ENCODE measurements at places on chromosomes 3 and 15. TPM values are rescaled to one million over a fixed set of nuclear protein-coding genes. Genes with fewer than 3 reads are reported as not detected.
A peak's percentile ranks its signal among the peaks of the same experiment; 100 is the strongest.

GRCh38 chr15:75545064-75545463 is 34.1 kb downstream of the PTPN9 start:
- DNase-seq: no peak
- H3K27ac ChIP-seq: no peak overlapping the region
- no peaks in the 10 kb centered on the region for H3K27me3 ChIP-seq
- no peaks in the 10 kb centered on the region for H3K36me3 ChIP-seq
- H3K4me1 ChIP-seq: no peaks in the 10 kb centered on the region

The LRRC31 gene
- total RNA-seq: 0.29 TPM

The PLCH1 gene
- 8.5 TPM for total RNA-seq

GRCh38 chr15:94238539-94239118 is 7.3 kb downstream of the MCTP2 start:
- no peak for DNase-seq
- peaks cover 8% of the 10 kb centered on the region for H3K4me1 ChIP-seq
- no peaks in the 10 kb centered on the region for H3K36me3 ChIP-seq
- H3K27me3 ChIP-seq: no peaks in the 10 kb centered on the region

DNA sequence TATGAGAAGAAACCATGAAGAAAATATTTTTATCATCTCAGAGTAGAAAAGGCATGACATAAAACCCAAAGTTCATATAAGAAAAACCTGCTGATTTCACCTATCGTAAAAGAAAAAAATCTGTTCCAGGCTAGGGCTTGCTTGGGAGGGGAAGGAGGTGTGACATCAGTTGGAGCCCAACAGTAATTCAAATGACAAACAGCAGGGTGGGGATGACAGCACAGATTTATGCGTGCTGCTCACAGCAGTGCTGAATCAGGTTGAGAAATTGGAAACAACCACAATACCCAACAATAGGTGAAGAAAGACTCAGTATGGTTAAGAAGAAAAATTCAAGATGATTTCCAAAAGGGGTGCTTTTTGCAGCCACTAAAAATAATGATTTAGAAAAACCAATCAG is 172.4 kb downstream of the PDE8A start:
- H3K36me3 ChIP-seq: no peaks in the 10 kb centered on the region
- no peak overlapping the region for H3K4me3 ChIP-seq
- H3K27ac ChIP-seq: no peak overlapping the region
- no peaks in the 10 kb centered on the region for H3K4me1 ChIP-seq
- H3K27me3 ChIP-seq: no peaks in the 10 kb centered on the region
- DNase-seq: no peak

- H3K36me3 ChIP-seq: no peaks in the 10 kb centered on the region
- peaks cover 71% of the 10 kb centered on the region for H3K4me1 ChIP-seq
- no peaks in the 10 kb centered on the region for H3K27me3 ChIP-seq
- peak overlapping the region; percentile 81 for H3K27ac ChIP-seq
- no peak overlapping the region for H3K4me3 ChIP-seq
Observed at GRCh38 chr15:67074886-67075229, 9.5 kb downstream of the SMAD3 start.

The CCDC33 gene
- 3.2 TPM for total RNA-seq

GRCh38 chr15:35603301-35603700 is 57.3 kb upstream of the DPH6 start:
- no peak overlapping the region for H3K27ac ChIP-seq
- H3K27me3 ChIP-seq: no peaks in the 10 kb centered on the region
- no peak overlapping the region for H3K4me3 ChIP-seq
- H3K4me1 ChIP-seq: no peaks in the 10 kb centered on the region
- DNase-seq: no peak

- H3K36me3 ChIP-seq: no peaks in the 10 kb centered on the region
- H3K27me3 ChIP-seq: no peaks in the 10 kb centered on the region
- no peak for DNase-seq
- H3K4me3 ChIP-seq: no peak overlapping the region
Observed at GRCh38 chr3:54564374-54564925, 363.4 kb downstream of the LRTM1 start.

The ATP13A5 gene
- 1.4 TPM for total RNA-seq

The REC114 gene
- total RNA-seq: not detected

- H3K4me1 ChIP-seq: no peaks in the 10 kb centered on the region
- H3K36me3 ChIP-seq: no peaks in the 10 kb centered on the region
- no peak for DNase-seq
- H3K4me3 ChIP-seq: no peak overlapping the region
- H3K27me3 ChIP-seq: no peaks in the 10 kb centered on the region
- no peak overlapping the region for H3K27ac ChIP-seq
Observed at GRCh38 chr3:78908236-78908635, 859.6 kb downstream of the ROBO1 start.

GRCh38 chr3:116877968-116878367 is 168.4 kb downstream of the TUSC7 start:
- H3K4me1 ChIP-seq: no peaks in the 10 kb centered on the region
- no peak for DNase-seq

DNA sequence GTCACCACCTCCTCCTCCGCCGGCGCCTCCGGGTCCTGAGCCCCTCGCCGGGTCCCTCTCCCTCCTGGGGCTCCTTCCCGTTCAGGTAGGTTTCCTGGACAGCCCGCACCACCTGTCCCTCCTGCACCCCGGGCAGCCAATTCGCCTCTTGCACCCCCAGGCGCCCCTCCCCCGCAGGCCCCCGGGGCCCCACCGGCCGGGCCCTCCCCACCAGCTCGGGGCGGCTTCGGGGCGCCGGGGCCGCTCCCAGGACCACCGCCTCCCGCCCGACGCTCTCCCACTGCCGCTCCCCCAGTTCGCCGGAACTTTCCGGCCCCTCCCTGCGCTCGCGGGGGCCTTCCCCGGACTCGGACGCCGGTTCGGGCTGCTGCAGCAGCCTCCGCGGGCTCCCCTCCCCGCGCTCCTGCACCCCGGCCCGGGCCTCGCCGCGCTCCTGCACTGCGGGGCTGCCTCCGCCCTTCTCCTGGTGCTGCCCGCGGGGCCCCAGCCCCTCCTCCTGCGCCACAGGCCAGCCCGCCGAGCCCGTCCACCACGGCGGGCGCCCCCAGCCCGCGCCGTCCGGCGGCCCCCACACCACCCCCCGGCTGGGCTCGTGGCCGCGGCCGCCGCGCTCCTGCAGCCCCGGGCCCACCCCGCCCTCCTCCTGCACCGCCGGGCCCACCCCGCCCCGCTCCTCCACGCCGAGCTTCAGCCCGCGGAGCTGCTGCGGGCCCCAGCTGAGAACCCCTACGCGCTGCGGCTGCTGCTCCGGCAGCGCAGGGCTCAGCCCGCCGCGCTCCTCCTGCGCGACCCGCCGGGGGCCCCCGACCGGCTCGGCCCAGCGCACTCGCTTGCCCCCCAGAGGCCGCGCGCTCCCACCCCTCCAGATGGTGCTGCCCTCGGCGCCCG is 587 bp upstream of the TNK2 start:
- DNase-seq: no peak
- peaks cover 58% of the 10 kb centered on the region for H3K4me1 ChIP-seq
- no peaks in the 10 kb centered on the region for H3K36me3 ChIP-seq
- H3K27me3 ChIP-seq: no peaks in the 10 kb centered on the region
- peak overlapping the region; percentile 54 for H3K27ac ChIP-seq

GRCh38 chr3:51819709-51820406 is 40.8 kb upstream of the IQCF6 start:
- no peaks in the 10 kb centered on the region for H3K4me1 ChIP-seq
- H3K36me3 ChIP-seq: no peaks in the 10 kb centered on the region
- peaks cover 34% of the 10 kb centered on the region for H3K27me3 ChIP-seq
- no peak for DNase-seq
- no peak overlapping the region for H3K4me3 ChIP-seq

The IL12A gene
- 0.61 TPM for total RNA-seq

GRCh38 chr3:13460341-13460736 is 19.8 kb upstream of the HDAC11 start:
- H3K4me1 ChIP-seq: no peaks in the 10 kb centered on the region
- no peaks in the 10 kb centered on the region for H3K27me3 ChIP-seq
- no peaks in the 10 kb centered on the region for H3K36me3 ChIP-seq

GRCh38 chr15:65066635-65067316 is 1.0 kb downstream of the RASL12 start:
- no peaks in the 10 kb centered on the region for H3K36me3 ChIP-seq
- H3K4me3 ChIP-seq: peak overlapping the region; percentile 37
- H3K4me1 ChIP-seq: peaks cover 23% of the 10 kb centered on the region

The GOLGA8O gene
- 1.4 TPM for total RNA-seq

The MASP1 gene
- total RNA-seq: 0.42 TPM

GRCh38 chr3:194136519-194137007 is 615 bp downstream of the HES1 start:
- peak overlapping the region; percentile 44 for H3K4me3 ChIP-seq
- DNase-seq: no peak
- H3K27me3 ChIP-seq: no peaks in the 10 kb centered on the region
- H3K27ac ChIP-seq: peak overlapping the region; percentile 93
- H3K36me3 ChIP-seq: no peaks in the 10 kb centered on the region

The FBXO45 gene
- total RNA-seq: 10.0 TPM

- H3K27ac ChIP-seq: no peak overlapping the region
- H3K36me3 ChIP-seq: peaks cover 58% of the 10 kb centered on the region
- peaks cover 23% of the 10 kb centered on the region for H3K4me1 ChIP-seq
- no peak for DNase-seq
- H3K4me3 ChIP-seq: no peak overlapping the region
Observed at GRCh38 chr3:49015765-49016164, 2.6 kb downstream of the DALRD3 start.

DNA sequence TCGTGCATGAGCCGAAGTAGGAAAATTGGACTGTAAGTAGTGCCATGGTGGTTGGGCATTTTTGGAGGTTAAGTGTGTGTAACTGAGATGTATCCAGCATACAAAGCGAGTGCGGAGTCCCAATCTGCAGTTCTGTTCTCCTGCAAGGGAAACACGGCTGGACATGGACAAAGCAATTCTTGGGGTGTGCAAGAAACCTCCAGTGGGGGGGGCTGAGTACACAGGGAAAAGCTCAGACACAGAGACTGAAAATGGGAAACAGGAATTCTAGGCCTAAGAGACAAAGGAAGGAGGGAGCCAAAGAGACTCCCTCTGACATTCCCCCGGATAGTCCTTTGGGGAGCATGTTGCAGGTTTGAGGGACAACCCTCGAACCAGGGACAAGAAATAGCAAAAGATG is 83.2 kb upstream of the PLSCR4 start:
- H3K4me1 ChIP-seq: no peaks in the 10 kb centered on the region
- peak; percentile 16 for DNase-seq
- no peaks in the 10 kb centered on the region for H3K27me3 ChIP-seq
- no peaks in the 10 kb centered on the region for H3K36me3 ChIP-seq

DNA sequence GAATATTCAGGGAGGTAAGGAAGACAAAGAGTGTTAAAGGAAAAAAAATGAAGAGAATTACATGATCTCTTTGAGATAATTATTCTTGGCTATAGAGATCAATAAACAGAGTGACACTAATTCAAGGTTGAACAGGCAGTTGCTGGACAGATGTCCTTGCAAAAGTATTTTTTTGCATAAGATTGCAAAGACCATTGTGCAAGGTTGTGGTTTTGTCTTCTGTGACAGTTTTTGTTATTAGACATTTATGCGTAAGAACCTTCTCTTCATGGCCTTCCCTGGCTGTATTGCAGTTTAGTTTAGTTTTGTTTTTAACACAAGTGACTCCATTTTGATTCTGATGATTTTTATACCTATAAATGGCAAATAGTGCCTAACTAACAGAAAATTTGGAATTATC is 682.8 kb upstream of the ARPP21 start:
- DNase-seq: no peak
- H3K27me3 ChIP-seq: no peaks in the 10 kb centered on the region
- H3K4me1 ChIP-seq: no peaks in the 10 kb centered on the region

GRCh38 chr3:190205739-190206138 is 85.0 kb upstream of the P3H2 start:
- H3K4me3 ChIP-seq: no peak overlapping the region
- no peak overlapping the region for H3K27ac ChIP-seq
- no peaks in the 10 kb centered on the region for H3K36me3 ChIP-seq
- no peaks in the 10 kb centered on the region for H3K27me3 ChIP-seq
- DNase-seq: no peak

DNA sequence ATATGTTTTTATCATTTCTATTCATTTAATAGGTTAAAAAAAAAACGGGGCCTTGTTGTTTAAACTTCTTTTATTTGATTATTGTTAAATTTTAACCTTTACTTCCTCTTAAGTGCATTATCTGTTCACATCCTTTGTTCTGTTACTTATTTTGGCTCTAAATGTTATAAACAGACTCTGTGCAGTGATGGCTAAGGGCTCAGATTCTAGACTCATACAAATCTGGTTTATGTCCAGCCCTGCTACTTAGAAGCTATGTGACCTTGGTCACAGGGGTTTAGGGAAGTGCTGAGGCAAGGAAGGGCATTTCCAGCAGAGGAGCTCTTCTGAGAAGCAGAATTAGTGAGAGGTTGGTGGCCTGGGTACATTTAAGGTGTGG is 55.3 kb upstream of the VILL start:
- peak overlapping the region; percentile 40 for H3K27ac ChIP-seq
- H3K4me1 ChIP-seq: peaks cover 36% of the 10 kb centered on the region
- no peak overlapping the region for H3K4me3 ChIP-seq
- DNase-seq: no peak
- no peaks in the 10 kb centered on the region for H3K27me3 ChIP-seq

DNA sequence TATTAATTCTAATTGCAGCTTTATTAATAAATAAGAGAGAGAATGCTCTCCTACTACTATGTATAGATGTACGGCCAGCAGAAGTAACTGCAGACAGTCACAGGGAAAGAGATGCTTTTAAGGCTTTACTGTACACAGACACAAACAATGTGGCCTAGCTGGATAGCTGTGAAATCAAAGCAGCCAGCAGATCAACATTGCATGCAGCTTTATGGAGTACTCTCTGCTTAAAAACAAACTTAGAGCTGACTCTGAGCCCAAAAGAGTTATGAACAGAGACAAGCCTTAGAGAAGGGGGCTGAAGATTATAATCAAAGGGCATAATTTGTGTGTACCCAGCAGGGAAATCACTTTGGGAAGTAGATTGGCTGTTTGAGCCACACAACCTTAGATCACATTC is 47.2 kb downstream of the CADM2 start:
- H3K27me3 ChIP-seq: no peaks in the 10 kb centered on the region
- no peak overlapping the region for H3K27ac ChIP-seq
- H3K36me3 ChIP-seq: no peaks in the 10 kb centered on the region

- H3K36me3 ChIP-seq: peaks cover 93% of the 10 kb centered on the region
- peak overlapping the region; percentile 13 for H3K27ac ChIP-seq
- peaks cover 7% of the 10 kb centered on the region for H3K4me1 ChIP-seq
- H3K27me3 ChIP-seq: no peaks in the 10 kb centered on the region
Observed at GRCh38 chr15:90221246-90221900, 12.4 kb downstream of the CIB1 start.

The SLC41A3 gene
- total RNA-seq: 35.1 TPM

The DYNLT2B gene
- total RNA-seq: 6.0 TPM

The UQCRC1 gene
- 203 TPM for total RNA-seq

- H3K27me3 ChIP-seq: no peaks in the 10 kb centered on the region
- no peaks in the 10 kb centered on the region for H3K36me3 ChIP-seq
- DNase-seq: no peak
- no peak overlapping the region for H3K4me3 ChIP-seq
Observed at GRCh38 chr3:132007617-132008016, 27.2 kb downstream of the CPNE4 start.

DNA sequence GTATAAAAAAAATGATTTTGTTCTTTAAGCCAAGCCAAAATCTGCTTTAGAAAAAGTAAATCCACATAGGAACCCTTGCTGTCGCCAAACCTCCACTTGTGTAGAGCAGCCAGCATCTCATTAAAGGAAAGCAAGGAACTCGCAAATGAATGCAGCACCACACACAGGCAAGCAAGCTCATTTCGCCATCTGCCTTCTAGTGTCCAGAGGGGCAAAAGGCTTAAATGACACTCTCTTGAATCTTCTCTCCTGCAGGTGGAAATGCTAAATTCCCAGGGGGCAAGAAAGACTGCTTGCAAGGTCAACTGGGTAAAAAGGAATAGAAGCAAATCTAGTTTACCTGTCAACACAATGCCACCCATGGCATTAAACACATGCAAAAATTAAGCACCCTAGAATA is 2.4 kb downstream of the MB21D2 start:
- DNase-seq: no peak
- H3K4me3 ChIP-seq: no peak overlapping the region
- H3K4me1 ChIP-seq: peaks cover 6% of the 10 kb centered on the region

All from left lung (tissue), 14 donors.